Upper lobe of left lung (tissue), 6 donors: ENCODE measurements at places on chromosomes 11 and 22. TPM values are rescaled to one million over a fixed set of nuclear protein-coding genes. Genes with fewer than 3 reads are reported as not detected.

GRCh38 chr11:37747121-37747520 lies 1149.1 kb upstream of the RAG2 start:
- H3K27me3 ChIP-seq = no peaks in the 10 kb centered on the region
- no peak for DNase-seq
- H3K4me1 ChIP-seq = no peaks in the 10 kb centered on the region
- no peaks in the 10 kb centered on the region for H3K36me3 ChIP-seq
- H3K27ac ChIP-seq = no peak overlapping the region

GRCh38 chr11:85133636-85134035 lies 493.5 kb downstream of the DLG2 start:
- H3K27ac ChIP-seq = no peak overlapping the region
- no peak overlapping the region for H3K4me3 ChIP-seq
- no peaks in the 10 kb centered on the region for H3K36me3 ChIP-seq
- H3K27me3 ChIP-seq = no peaks in the 10 kb centered on the region

DNA sequence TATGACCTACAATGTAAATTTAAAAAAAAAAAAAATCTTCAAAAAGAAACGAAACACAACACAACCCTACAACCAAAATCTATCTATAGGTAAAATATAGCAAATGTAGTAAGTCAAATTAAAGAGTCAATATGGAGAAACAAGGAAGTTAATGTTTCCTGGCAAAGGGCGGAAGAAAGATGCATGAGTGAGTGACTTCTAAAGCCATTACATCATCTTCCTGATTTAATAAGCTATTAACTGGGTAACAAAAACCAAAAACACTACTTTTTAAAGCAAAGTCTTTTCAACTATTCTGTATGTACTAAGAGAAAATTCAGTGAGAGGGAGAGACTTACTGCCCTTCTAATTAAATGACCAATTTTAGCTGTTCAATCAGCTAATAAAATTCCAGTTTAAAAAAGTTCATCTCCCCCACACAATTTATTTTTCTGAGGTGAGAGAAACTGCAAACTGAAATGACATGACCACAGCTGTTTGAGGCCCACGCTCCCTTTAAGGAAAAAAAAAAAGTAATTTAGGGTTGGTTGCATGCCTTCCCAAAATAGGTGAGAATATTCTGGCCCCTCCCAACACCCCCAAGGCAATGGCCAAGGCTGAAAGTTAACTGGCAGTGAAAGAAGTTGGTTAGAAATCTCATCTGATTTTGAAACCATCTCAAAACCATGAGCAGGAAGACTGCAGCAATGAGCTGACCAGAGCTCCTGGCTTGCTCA lies 5.9 kb downstream of the SF1 start:
- H3K36me3 ChIP-seq = peaks cover 84% of the 10 kb centered on the region
- peaks cover 45% of the 10 kb centered on the region for H3K4me1 ChIP-seq
- no peaks in the 10 kb centered on the region for H3K27me3 ChIP-seq
- no peak for DNase-seq

- H3K4me3 ChIP-seq = no peak overlapping the region
- DNase-seq = no peak
- H3K4me1 ChIP-seq = no peaks in the 10 kb centered on the region
- H3K36me3 ChIP-seq = no peaks in the 10 kb centered on the region
Measured at GRCh38 chr11:36164506-36165250, 124.5 kb downstream of the COMMD9 start.

DNA sequence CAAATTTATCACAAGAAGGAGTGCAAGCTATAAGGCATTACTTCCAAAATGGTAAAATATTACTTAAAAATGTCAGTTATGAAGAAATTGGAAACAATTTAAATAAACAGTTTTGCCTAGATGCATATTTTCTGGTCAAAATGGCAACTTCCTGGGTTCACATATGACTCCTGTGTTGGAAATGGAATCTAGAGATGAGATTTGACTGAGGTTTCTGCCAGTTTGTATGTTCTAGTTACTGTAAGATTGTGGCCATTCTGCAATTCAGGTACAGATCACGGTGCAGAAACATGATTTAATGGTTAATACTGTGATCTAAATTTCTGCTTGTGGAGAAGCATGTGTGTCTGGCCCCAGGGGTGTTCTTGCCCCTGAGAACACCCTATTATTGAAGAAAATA lies 3.4 kb upstream of the OR4C6 start:
- no peaks in the 10 kb centered on the region for H3K36me3 ChIP-seq
- H3K4me3 ChIP-seq = no peak overlapping the region
- H3K4me1 ChIP-seq = no peaks in the 10 kb centered on the region
- H3K27ac ChIP-seq = no peak overlapping the region
- no peaks in the 10 kb centered on the region for H3K27me3 ChIP-seq

DNA sequence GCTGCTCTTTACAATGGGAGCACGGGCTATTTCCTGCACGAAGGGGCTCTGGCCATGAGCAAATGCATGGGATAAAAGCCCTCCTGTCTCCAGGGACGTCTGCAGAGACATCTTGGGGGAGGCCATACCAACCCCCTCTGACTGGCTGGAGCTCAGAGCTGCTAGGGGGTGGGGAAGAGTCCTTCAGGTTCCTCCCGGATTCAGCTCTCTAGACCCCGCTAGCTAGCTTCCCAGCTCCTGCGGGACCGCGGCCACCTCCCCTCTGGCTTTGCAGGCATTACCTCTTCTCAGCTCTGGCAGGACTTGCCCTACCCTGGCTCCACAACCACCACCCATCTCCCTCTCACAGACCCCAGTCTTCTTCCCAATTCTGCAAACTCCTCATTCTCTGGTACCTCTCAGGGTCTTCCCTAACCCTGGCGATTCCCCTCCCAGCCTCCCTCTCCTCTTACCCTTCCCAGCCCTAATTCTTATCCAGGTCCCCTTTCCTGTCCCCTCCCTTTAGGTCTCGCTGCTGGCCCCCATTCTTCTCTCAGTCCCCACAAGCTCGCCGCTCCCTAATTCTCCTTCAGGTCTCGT lies 802 bp downstream of the SYT13 start:
- peak; percentile 36 for DNase-seq
- peaks cover 7% of the 10 kb centered on the region for H3K4me1 ChIP-seq
- no peaks in the 10 kb centered on the region for H3K36me3 ChIP-seq
- no peak overlapping the region for H3K27ac ChIP-seq
- peaks cover 16% of the 10 kb centered on the region for H3K27me3 ChIP-seq

DNA sequence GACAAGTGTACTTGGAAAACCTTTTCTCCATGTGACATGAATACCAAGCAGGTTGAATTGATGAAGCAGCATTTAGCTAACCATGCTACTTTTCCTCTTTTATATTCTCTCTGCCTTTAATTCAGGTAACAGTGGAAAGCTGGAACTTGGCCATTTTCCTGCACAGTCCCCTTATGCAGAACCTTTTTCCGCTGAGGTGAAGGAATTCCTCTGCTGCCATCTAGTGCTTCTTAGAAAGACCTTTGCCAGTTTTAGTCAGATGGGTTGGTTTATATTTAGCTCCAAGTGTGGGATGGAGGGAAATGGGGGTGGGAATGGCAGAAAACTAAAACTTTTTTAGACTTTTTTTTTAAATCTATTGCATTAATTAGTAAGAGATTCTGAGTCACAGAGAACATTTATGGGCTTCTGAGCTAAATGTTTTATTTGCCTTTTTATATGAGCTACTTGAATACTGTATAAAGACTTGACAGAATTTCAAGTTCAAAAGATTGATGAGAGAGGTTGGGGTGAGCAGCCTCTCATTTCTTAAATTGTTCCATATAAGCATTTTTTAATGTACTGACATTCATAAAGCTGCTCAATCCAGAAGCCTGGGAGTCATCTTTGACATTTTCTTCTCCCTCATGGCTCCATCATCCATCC lies 153.9 kb upstream of the ZC3H12C start:
- no peaks in the 10 kb centered on the region for H3K4me1 ChIP-seq
- H3K27ac ChIP-seq = no peak overlapping the region

DNA sequence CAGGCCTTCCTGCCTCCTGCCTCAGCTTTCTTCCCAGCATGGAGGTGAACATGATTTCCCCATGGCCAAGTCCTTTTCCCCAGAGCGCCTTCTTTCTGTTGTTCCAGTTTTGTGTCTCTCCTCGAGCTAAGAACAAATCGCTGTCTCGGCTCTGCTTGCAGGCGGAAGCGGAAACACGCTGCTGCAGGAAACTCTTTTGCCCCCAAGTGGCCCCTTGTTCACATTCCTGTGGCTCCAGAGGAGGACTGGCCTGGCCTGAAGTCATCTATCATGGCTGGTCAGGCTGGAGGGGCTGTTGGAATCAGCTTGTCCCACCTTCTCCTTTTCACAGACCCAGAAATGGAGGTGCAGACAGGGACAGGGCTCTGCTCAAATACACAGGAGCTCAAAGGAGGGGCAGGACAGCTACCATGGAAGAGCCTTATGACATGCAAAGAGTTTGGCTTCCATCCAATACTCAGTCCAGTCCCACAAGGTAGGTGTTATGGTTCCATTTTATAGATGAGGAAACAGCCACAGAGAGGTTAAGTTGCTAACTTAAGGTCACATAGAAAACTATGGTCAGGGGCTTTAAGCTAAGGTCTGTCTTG lies 182.2 kb upstream of the SYT13 start:
- no peak overlapping the region for H3K4me3 ChIP-seq
- H3K36me3 ChIP-seq = no peaks in the 10 kb centered on the region
- no peaks in the 10 kb centered on the region for H3K4me1 ChIP-seq
- H3K27ac ChIP-seq = no peak overlapping the region
- H3K27me3 ChIP-seq = no peaks in the 10 kb centered on the region
- DNase-seq = no peak

- H3K36me3 ChIP-seq = peaks cover 71% of the 10 kb centered on the region
- H3K4me3 ChIP-seq = no peak overlapping the region
- no peaks in the 10 kb centered on the region for H3K4me1 ChIP-seq
Measured at GRCh38 chr11:18575361-18575760, 13.2 kb downstream of the UEVLD start.

GRCh38 chr22:36606114-36606513 lies 77.1 kb upstream of the EIF3D start:
- no peak overlapping the region for H3K27ac ChIP-seq
- no peaks in the 10 kb centered on the region for H3K27me3 ChIP-seq
- DNase-seq = peak; percentile 41
- no peaks in the 10 kb centered on the region for H3K36me3 ChIP-seq

- DNase-seq = no peak
- no peaks in the 10 kb centered on the region for H3K4me1 ChIP-seq
- H3K36me3 ChIP-seq = no peaks in the 10 kb centered on the region
- no peaks in the 10 kb centered on the region for H3K27me3 ChIP-seq
- no peak overlapping the region for H3K4me3 ChIP-seq
Measured at GRCh38 chr11:117459979-117460300, 132.3 kb downstream of the CEP164 start.

DNA sequence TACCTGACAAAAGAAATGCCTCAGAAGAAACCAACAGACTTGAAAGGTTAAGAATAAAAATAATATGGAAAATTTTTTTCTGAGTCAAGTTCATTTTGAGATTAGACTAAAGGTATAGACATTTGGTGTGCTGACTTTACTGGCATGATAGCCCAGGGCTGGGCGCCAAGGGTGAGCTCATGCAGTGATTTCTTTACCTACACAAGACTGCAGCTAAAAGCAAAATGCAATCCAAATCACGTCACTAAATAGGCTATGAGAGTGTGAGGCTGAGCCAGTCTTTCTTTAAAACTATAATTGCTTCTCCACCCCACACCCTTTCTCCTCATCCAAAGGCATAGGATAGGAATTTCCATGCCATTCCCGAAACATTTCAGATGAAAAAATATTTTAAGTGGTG lies 196.5 kb downstream of the FAM76B start:
- no peak for DNase-seq
- H3K4me3 ChIP-seq = no peak overlapping the region
- H3K27me3 ChIP-seq = no peaks in the 10 kb centered on the region
- H3K27ac ChIP-seq = no peak overlapping the region
- H3K36me3 ChIP-seq = no peaks in the 10 kb centered on the region

- no peak for DNase-seq
- peaks cover 26% of the 10 kb centered on the region for H3K4me1 ChIP-seq
- H3K27ac ChIP-seq = peak overlapping the region; percentile 1
- no peaks in the 10 kb centered on the region for H3K36me3 ChIP-seq
- no peak overlapping the region for H3K4me3 ChIP-seq
Measured at GRCh38 chr11:96052921-96053651, 129.2 kb upstream of the MTMR2 start.

DNA sequence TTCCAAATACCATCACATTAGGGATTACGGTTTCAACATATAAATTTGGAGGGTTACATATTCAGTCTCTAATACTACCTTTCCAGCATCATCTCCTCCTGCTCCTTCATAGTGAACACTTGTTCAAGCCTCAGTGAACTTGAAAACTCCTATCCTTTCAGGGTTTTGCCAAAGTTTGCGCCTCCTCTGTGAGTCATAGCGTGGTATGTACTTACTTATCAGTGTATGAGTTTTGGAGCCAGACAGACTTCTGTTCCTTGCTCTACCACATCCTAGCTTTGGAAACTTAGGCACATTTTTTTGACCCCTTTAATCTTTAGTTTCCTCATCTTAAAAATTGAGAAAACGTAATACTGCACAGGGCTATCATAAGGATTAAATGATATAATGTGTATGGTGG lies 160.1 kb upstream of the ZC3H12C start:
- no peaks in the 10 kb centered on the region for H3K36me3 ChIP-seq
- H3K4me3 ChIP-seq = no peak overlapping the region
- no peak for DNase-seq
- H3K27ac ChIP-seq = no peak overlapping the region
- no peaks in the 10 kb centered on the region for H3K27me3 ChIP-seq
- no peaks in the 10 kb centered on the region for H3K4me1 ChIP-seq

- H3K27ac ChIP-seq = peak overlapping the region; percentile 64
- peak; percentile 90 for DNase-seq
- H3K27me3 ChIP-seq = no peaks in the 10 kb centered on the region
Measured at GRCh38 chr11:107018902-107019493, 722 bp upstream of the GUCY1A2 start.

GRCh38 chr22:32619614-32620426 lies 145.2 kb downstream of the FBXO7 start:
- peaks cover 37% of the 10 kb centered on the region for H3K4me1 ChIP-seq
- H3K36me3 ChIP-seq = no peaks in the 10 kb centered on the region
- no peaks in the 10 kb centered on the region for H3K27me3 ChIP-seq
- DNase-seq = no peak
- no peak overlapping the region for H3K4me3 ChIP-seq

DNA sequence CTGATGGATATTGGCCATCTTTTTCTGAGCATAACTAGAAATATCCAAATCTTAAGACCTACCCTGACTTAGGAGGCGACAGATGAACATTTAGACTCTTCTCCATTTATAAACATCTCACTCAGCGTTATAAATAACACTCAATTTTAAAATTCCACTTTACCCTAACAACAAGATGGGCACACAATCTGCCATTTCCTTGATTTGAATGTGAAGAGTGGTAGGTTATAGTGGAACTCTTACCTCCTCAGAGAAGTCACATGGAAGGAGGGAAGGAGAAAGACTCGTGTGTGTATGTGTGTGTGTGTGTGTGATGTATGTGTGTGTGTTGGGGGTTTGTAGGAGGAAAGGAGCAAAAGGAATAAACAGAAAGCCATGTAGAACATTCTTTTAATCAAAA lies 15.0 kb downstream of the SIAE start:
- H3K27me3 ChIP-seq = no peaks in the 10 kb centered on the region
- no peak overlapping the region for H3K27ac ChIP-seq
- peaks cover 4% of the 10 kb centered on the region for H3K36me3 ChIP-seq
- no peak for DNase-seq

The ZNF214 gene
- total RNA-seq = 2.3 TPM

The TMEM225 gene
- total RNA-seq = not detected

The DNAJB7 gene
- total RNA-seq = not detected

The ARSA gene
- total RNA-seq = 55.5 TPM

The LTO1 gene
- 31.2 TPM for total RNA-seq

The HBG1 gene
- total RNA-seq = 4.6 TPM
